ENCODE measurements at places on chromosomes 12 and 14.

GRCh38 chr12:54138219-54138618, 50.6 kb downstream of the SMUG1 start:
- no peak for DNase-seq

DNA sequence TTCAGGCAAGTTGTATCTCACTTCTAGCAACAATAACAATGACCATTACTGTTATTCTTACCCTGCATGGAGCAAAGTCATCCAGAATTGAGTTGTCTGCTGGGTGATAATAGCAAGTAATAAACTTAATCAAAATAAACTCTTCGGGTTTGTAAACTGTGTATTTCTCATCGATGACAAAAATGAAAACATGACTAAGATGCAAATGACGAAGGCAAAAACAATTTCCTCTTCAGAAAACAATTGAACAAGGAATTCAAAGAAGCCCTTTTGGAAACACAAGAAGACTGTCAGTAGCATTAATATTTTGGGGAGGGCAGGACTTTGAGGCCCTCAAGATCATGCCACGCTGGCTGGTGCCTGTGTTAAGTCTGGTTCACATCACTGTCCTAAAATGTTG, 232.0 kb downstream of the BTG1 start:
- no peak for DNase-seq

DNA sequence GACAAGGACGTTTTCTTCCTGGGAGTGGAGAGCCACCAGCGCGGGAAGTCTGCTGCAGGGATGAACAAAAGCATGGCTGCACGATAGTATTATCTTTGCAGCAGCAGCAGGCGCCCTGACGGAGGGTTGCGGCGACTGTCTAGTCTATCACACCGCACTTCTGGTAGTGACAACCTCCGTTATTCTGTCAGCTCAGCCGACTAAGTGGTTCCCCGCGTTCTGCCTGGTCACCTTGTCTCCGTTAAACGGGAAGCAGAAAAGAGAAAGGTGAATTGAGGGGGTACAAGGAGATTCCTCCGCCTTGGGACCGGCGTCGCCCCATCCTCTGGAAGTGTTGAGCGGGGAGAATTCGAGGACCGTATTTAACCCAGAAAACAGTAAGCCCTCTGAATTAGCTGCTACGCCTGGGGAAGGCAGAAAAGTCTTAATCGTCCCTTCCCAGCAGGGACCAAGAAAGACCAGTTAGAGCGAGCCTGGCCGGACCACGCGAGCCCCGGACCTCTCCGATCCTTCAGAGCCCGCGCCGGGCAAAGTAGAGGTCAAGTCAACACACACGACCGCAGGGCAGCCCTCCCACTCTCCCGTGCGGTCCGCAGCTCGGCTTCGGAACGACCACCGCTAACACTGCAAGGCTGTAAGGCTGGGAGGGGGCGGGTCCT, 536 bp upstream of the DAAM1 start:
- peak; percentile 27 for DNase-seq

DNA sequence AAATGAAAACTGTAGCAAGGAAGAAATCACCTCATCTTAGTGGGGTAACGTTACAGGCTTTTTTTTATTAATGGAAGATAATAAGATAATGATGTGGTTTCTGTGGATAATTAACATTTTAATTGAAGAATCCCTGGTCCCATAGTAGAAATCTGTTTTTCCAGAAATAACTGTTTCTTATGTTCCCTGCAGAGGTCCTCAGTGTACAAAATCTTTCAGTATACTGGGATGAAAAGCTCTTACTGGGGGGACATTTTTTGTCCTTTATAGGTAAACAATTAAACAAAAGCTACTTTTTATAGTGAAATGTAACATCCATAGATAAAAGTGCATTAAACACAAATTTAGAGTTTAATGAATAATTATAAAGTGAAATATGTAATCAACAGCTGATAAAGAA, 312.2 kb downstream of the ATXN7L3B start:
- no peak for DNase-seq

DNA sequence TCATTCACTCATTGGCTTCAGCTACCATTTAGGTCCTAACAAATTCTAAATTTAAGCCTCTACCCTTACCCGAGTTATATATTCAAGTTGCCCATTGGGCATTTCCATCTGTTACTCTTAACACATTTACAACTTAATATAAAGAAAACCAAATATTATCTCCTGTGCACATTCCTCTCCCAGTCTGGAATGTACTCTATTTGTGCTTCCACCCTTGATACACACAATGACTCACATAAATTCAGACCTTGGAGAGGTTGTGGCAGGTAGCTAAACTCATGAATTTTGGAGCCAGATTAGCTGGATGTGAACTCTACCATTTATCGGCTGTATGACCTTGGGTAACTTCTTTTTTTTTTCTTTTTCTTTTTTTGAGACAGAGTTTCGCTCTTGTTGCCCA, 51.1 kb downstream of the BRMS1L start:
- no peak for DNase-seq

DNA sequence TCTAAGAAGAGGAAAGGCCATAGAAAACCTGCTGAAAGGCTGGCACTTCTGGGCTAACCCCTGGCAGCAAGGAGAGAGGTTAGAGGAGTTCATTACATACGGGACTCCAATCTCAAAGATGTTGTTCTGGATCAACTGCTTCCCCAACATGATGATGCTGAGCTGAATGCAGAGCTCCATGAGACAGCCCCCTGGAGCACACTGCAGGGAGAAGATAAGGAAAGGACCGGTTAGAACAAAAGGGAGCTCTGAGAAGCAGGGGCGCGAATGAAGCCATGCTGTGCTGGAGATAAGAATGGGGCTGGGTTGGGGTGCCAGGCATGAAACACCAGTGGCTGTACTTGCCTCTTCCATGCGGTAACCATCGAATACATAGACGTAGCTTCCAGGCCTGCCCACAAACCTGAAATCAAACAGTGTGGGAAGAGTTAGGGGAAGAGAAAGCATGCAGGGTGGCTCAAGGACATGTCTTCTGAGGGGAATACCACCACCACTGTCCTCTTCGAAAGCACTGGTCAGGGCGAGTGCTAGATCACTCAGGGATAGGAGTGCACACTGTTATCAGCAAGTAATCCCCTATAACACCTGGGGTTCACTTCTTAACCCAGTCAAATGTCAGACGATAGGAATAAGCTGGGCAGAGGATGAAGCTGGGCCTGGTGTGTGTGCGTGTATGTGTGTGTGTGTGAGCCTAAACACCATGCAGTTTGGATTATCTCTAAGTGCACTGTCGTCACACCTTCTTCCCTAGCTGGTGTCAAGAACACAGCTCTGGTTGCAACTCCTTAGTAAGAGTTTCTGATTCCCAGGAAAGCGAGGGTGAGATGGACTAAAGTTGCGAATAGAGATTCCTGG, 180.9 kb downstream of the NTF3 start:
- DNase-seq = no peak

- peak; percentile 41 for DNase-seq
Measured at GRCh38 chr14:22653012-22653621, 9.0 kb upstream of the OR6J1 start.

DNA sequence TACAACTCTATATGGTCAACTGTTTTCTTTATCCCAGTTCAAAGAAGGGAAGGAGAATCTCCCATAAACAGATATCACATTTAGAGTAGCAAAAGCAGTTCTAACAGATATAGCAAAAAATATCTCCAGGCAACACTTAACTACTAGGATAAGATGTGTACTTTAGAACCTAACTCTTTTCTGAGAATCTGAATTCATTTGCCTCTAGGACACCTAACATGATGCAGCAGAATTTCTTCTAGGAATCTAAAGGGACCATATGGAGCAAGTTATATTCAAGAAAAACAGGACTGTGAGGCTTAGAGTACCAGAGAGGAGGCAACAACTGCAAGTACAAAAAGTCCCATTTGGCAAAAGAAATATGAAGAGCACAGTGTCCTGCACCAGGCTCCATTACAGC, 24.4 kb upstream of the CAPRIN2 start:
- no peak for DNase-seq

DNA sequence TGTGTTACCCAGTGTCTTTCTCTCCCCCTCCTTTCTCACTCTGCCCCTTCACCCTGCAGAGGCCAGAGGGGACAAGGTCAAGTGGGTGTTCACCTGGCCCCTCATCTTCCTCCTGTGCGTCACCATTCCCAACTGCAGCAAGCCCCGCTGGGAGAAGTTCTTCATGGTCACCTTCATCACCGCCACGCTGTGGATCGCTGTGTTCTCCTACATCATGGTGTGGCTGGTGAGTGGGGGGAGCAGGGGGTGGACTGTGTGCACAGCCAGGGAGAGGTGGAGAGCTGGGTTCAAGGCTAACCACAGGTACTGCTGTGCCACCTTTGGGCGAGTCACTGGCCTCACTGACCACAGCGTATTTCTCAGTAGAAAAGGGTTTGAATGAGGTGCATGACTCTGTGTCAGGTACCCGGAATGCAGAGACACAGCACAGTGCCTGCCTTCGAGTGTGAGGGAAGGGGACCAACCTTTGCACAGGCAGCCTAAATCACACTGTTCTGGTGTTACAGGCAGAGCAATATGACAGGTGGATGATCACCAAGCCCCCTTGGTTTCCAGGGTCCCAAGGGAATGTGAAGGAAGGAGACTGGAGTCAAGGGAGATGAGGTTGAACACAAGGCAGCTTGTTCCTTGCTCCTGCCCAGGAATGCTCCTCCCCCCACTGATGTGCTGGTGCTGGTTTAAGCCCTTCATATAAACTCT, 30.8 kb upstream of the RIN3 start:
- DNase-seq = no peak

DNA sequence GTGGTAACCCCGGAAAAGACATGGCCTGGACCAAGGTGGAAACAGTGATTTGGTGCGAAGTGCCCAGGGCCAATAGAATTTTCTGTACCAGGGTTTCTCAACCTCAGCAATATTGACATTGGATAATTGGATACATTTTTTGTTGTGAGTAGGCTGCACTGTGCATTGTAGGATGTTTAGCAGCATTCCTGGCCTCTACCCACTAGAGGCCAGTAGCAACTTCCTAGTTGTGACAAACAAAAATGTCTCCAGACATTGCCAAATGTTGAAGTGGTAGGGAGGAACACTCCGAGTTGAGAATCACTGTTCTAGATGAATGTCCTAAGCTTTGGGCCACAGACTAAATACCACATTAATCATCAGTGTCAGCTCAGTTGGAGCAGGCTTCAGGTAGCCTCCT, 6.2 kb upstream of the CGRRF1 start:
- DNase-seq = no peak

DNA sequence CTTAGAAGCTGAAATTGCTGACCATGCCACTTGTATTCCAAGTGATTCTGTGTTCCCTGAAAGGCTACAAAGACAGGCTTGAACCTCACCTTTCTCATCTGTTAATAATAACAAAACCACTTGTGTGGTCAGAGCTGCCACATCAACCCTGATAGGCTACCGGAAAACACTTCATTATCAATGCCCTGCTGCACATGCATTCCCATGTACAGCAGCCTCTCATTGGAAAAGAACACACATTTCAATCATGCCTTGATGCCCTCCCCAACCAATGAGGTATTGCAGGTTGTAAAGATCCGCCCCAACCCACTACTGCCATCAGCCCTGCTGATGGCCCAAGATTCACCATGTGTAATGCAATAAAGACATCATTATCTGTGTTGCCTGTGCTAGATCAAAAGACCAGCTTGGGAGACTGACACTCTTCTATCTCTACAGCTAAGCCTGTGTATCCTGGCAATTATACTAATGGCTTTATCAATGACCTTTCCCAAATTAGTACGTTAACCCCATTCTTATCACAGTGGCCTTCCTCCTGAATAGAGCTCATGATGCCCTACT, 2.8 kb downstream of the GPR19 start:
- no peak for DNase-seq

GRCh38 chr12:69428351-69429073, 41.7 kb upstream of the FRS2 start:
- no peak for DNase-seq

- DNase-seq = no peak
Measured at GRCh38 chr14:63938198-63939005, 85.6 kb downstream of the SYNE2 start.

GRCh38 chr12:110235383-110235782, 45.7 kb upstream of the ATP2A2 start:
- DNase-seq = no peak

DNA sequence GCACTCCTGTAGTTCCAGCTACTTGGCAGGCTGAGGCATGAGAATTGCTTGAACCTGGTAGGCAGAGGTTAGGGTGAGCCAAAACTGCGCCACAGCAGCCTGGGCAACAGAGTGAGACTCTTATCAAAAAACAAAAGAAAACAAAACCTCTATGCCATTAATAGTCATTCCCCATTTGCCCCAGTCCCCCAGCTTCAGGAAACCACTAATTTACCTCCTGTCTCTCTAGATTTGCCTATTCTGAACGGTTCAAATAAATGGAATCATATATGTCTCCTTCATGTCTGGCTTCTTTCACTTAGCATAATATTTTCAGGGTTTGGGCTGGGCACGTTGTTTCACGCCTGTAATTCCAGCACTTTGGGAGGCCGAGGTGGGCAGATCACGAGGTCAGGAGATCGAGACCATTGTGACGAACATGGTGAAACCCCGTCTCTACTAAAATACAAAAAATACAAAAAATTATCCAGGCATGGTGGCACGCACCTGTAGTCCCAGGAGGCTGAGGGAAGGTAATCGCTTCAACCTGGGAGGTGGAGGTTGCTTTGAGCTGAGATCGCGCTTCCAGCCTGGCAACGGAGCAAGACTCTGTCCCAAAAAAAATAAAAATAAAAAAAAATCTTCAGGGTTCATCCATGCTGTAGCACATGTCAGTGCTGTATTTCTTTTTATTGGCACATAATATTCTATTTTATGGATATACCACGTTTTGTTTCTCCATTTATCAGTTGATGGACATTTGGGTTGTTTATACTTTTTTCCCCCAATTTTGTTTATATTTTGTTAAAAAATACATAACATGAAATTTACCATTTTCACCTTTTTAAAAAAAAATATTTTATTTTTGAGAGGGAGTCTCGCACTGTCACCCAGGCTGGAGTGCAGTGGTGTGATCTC, 31.9 kb downstream of the KNTC1 start:
- no peak for DNase-seq

- DNase-seq = no peak
Measured at GRCh38 chr14:92950193-92950540, 27.2 kb downstream of the CHGA start.
